Thoracic aorta endothelial cell (primary cell): ENCODE measurements at places on chromosomes 6 and 20. TPM values are rescaled to one million over a fixed set of nuclear protein-coding genes. Genes with fewer than 3 reads are reported as not detected.

TAF8 gene
- 19.5 and 25.3 TPM in 2 replicates for total RNA-seq

BTN1A1 gene
- not detected in 2 replicates for total RNA-seq

FAM209B gene
- not detected in 2 replicates for total RNA-seq

MAP1LC3A gene
- total RNA-seq: 6.3 and 7.8 TPM in 2 replicates

WFDC12 gene
- not detected in 2 replicates for total RNA-seq

FHL5 gene
- total RNA-seq: not detected in 2 replicates

LYRM2 gene
- 18.8 and 28.1 TPM in 2 replicates for total RNA-seq

TAAR8 gene
- total RNA-seq: not detected in 2 replicates

IL17A gene
- not detected in 2 replicates for total RNA-seq

SIRPB1 gene
- 0.14 and 0.80 TPM in 2 replicates for total RNA-seq

OPN5 gene
- total RNA-seq: not detected in 2 replicates

SLC22A2 gene
- not detected in 2 replicates for total RNA-seq

CARMIL1 gene
- 9.3 and 12.5 TPM in 2 replicates for total RNA-seq

SLC4A11 gene
- 3.6 and 3.9 TPM in 2 replicates for total RNA-seq

PIGU gene
- total RNA-seq: 17.0 and 19.1 TPM in 2 replicates

GPX5 gene
- not detected in 2 replicates for total RNA-seq

RFX6 gene
- total RNA-seq: not detected in 2 replicates

OTOR gene
- not detected in 2 replicates for total RNA-seq

SLC13A3 gene
- total RNA-seq: 0.40 and 0.43 TPM in 2 replicates

C20orf141 gene
- total RNA-seq: not detected in 2 replicates

NR2E1 gene
- total RNA-seq: not detected in 2 replicates

MCCD1 gene
- total RNA-seq: not detected in 2 replicates

CLPSL2 gene
- total RNA-seq: not detected in 2 replicates

AARS2 gene
- total RNA-seq: 15.0 and 19.0 TPM in 2 replicates

CRISP3 gene
- not detected in 2 replicates for total RNA-seq

DDX43 gene
- total RNA-seq: 0.66 and 0.72 TPM in 2 replicates

LINC00237 gene
- not detected in 2 replicates for total RNA-seq

NRSN1 gene
- total RNA-seq: not detected in 2 replicates

FKBP1A gene
- total RNA-seq: 412 and 489 TPM in 2 replicates

MRAP2 gene
- 4.3 and 10.8 TPM in 2 replicates for total RNA-seq

BPIFB2 gene
- total RNA-seq: not detected in 2 replicates

ACTL10 gene
- 2.5 and 2.7 TPM in 2 replicates for total RNA-seq

UNC93A gene
- not detected in 2 replicates for total RNA-seq

SPAG4 gene
- 6.5 and 7.8 TPM in 2 replicates for total RNA-seq

TXLNB gene
- under 0.01 and 0.22 TPM in 2 replicates for total RNA-seq

LBP gene
- under 0.01 TPM in 1 of 2 replicates, not detected in the other for total RNA-seq

HSPA12B gene
- total RNA-seq: 5.2 and 23.8 TPM in 2 replicates

NUS1 gene
- 43.9 and 47.5 TPM in 2 replicates for total RNA-seq

PLEKHG1 gene
- 78.7 and 87.0 TPM in 2 replicates for total RNA-seq

MLN gene
- total RNA-seq: not detected in 2 replicates

LPA gene
- not detected in 2 replicates for total RNA-seq

SSTR4 gene
- not detected in 2 replicates for total RNA-seq

MUCL3 gene
- not detected in 2 replicates for total RNA-seq

OR12D2 gene
- not detected in 2 replicates for total RNA-seq

ELOVL2 gene
- total RNA-seq: not detected in 2 replicates

TBX18 gene
- total RNA-seq: 39.7 and 41.4 TPM in 2 replicates

BPI gene
- total RNA-seq: not detected in 2 replicates

SOX12 gene
- total RNA-seq: 9.3 and 10.8 TPM in 2 replicates

ADGRB3 gene
- under 0.01 TPM in 1 of 2 replicates, not detected in the other for total RNA-seq
